ENCODE measurements at places on chromosomes 3 and 15. TPM values are rescaled to one million over a fixed set of nuclear protein-coding genes. Genes with fewer than 3 reads are reported as not detected.

Gene ITPKA
- total RNA-seq = 0.76 TPM

DNA sequence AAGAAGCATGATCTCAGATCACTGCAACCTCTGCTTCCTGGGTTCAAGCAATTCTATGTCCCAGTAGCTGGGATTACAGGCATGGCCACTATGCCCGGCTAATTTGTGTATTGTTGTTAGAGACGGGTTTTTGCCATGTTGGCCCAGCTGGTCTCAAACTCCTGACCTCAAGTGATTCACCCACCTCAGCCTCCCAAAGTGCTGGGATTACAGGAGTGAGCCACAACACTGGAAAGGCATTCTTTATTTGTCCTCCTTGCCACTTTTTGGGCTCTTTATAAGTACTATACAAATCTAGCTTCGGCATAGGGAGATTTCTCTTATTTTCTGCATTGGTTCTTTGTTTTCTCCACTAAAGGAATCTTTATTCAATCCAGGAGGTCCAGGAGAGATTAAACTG is 18.6 kb downstream of the CMTM8 start:
- no peaks in the 10 kb centered on the region for H3K27me3 ChIP-seq
- no peak overlapping the region for H3K4me3 ChIP-seq
- H3K36me3 ChIP-seq = no peaks in the 10 kb centered on the region
- no peak overlapping the region for H3K27ac ChIP-seq
- no peak for DNase-seq
- no peaks in the 10 kb centered on the region for H3K4me1 ChIP-seq

DNA sequence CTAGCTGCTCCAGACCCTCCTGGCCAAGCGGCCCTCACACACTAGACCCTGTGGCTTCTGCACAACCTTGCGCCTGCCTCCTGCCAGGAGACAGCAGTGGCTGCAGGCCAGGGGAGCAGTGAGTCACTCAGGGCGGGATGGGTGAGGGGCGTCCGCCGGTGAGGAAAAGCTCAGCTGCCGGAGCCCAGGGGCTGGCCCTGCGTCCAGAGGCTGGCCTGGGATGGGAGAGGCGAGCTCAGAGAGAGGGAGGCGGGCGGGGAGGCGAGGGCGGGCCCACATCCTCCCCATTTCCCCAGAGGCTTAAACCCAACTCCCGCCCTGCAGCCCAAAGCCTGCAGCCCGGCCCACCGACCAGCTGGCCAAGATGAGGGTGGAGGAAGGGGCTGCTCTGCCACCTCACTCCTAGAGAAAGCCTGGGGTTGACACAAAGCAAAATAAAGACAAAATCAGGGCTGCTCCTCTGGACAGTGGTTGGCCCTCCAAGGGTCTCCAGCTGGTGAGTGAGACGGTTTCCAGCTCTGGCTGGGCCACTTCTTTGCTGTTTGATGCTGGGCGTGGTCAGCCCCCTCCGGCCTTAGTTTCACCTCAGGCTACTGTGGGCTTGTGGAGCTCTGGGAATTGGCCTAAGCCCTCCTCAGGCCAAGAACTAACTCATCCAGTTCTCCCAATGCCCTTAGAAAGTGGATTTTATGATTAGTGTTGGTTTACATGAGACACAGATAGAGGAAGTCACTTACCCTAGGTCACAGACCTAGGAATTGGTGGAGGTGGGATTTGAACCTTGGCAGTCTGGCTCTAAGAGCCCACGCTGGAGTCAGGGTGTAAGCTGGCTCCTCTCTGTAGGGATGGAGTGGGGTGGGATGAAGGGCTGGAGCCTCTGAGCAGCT is 50.6 kb downstream of the IQSEC1 start:
- peaks cover 42% of the 10 kb centered on the region for H3K4me1 ChIP-seq
- no peak for DNase-seq
- H3K27ac ChIP-seq = no peak overlapping the region
- no peaks in the 10 kb centered on the region for H3K27me3 ChIP-seq

- no peaks in the 10 kb centered on the region for H3K27me3 ChIP-seq
- H3K4me3 ChIP-seq = no peak overlapping the region
- no peaks in the 10 kb centered on the region for H3K4me1 ChIP-seq
Observed at GRCh38 chr3:15052335-15053242, 12.5 kb downstream of the MRPS25 start.

- H3K4me3 ChIP-seq = no peak overlapping the region
- no peaks in the 10 kb centered on the region for H3K27me3 ChIP-seq
- no peak overlapping the region for H3K27ac ChIP-seq
- no peaks in the 10 kb centered on the region for H3K36me3 ChIP-seq
Observed at GRCh38 chr3:21531909-21532308, 219.1 kb downstream of the ZNF385D start.
